G401 (cell line): ENCODE measurements at places on chromosomes 13 and 19.

DNA sequence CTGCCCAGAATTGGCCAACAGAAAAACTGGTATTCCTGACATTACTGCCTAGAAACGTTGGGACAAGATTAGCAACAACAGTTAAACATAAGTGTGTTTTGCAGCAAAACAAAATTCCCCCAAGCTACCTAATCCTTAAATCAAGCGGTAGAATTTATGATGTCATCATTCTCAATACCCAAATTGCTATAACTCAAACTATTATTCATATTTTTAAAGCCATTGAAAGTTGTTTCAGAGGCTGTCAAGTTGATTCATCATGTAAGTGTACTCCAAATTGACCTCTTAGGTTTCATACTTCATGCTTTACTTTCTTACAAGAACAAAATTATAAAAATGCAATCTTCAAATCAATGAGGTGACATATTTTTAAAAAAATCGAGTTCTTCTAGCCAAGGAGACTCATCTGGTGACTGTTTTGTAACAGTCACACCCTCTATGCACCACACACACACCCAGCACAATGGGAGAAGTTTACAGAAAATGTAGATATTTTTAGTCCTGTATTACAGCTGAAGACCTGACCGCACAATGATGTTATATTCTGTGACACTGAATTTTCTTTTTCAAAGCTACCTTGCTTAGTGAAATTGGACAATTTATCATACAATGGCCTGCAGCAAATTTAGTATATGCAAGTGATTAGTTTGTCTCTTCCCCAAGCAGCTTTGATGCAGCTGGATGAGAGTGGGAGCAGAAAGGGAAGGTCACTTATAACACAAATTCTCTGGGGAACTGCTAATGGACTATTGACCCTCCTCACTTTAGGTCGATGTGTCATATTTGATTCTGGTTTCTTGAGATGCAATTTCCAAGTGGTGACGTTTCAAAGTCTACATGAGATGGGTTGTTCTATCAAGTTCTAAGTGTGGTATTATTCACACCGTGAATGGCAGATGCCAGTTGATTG, 345.3 kb upstream of the OBI1 start:
- DNase-seq: no peak

DNA sequence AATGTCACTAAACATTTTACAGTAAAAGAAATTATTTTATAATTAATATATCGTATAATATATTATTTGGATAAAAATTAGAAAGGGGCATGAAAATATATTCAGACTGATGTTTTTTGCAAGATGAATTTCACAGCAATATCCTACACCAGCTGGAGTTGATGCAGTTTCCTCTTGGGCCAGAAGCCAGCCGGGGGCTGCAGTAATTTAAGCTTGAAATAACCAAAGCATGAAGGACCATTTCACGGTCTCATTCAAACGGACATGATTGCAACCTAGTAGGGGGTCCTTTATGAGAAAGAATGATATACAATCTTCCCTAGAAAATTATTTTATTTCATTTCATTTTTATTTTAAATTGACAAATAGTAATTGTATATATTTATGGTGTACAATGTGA, 797.2 kb upstream of the PCDH9 start:
- no peak for DNase-seq

DNA sequence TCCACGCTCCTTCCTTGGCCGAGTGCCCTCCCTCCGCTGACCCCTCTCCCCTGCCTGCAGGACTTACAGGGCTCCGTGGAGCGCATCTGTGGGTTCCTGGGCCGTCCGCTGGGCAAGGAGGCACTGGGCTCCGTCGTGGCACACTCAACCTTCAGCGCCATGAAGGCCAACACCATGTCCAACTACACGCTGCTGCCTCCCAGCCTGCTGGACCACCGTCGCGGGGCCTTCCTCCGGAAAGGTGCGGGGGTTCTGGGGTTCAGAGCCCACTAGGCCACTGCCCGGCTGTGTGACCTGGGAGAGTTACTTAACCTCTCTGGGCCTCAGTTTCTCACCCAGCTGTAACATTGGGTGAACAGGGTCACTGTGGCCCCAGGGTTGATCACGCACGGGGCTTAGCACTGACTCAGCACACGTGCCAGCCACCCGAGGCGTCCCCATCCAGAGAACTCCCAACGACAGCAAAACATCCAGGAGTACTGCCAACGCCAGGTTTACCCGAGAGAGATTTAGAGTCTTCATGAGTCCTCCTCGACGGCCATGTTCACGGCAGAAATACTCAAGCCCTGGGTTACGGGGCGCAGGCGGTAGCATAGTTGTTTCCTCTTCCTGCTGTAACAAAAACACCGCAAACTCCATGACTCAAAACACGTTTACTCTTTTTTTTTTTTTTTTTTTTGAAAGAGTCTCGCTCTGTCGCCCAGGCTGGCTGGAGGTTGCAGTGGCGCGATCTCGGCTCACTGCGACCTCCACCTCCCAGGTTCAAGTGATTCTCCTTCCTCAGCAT, 9.7 kb upstream of the SPACA4 start:
- DNase-seq: no peak

DNA sequence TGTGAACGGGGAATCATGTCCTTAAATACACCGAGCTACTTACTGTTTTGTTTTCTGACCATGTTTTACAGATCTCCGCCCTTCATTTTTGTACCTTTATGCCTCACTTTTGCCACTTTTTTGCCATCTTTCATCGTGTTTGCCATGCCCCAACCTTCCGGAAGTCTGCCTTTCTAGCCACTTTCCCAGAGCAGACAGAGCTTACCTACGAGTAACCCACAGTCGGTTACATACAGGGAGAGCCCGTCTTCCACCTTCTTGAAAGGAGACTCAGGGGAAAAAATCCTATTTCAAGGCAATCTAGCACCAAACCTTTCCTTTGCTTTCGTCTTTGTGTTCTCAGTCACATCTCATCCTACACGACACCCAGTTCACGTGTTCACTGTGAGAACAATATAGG, 26.1 kb downstream of the RFPL4AL1 start:
- DNase-seq: no peak

GRCh38 chr13:71806886-71807285, 60.1 kb downstream of the DACH1 start:
- DNase-seq: no peak

DNA sequence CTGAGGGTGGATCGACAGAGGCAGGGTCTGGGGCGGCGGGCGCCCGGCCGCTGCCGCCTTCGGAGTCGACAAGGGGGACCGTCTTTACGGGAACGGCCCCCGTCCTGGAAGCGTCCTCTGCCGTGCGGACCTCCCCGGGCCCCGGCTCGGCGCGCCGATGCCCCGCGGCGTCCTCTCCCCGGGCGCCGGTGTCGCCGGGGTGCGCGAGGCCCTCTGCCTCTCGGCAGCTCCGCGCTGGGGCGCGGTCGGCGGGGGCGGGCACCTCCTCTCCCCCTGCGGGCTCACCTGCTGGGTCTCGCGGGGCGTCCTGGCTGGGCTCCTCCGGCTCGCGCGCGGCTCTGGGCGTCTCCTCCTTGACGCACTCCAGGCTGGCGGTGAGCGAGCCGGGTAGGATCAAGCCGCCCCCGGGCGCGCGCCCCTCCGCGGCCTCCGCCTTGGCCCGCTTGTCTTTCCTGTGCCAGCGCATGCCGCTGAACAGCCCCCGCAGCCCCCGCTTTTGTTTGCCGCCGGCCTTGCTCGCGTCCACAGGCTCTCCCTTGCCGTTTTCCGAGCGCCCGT, 1.5 kb downstream of the AMER2 start:
- peak; percentile 42 for DNase-seq
